ENCODE measurements at places on chromosomes 12 and 14.

DNA sequence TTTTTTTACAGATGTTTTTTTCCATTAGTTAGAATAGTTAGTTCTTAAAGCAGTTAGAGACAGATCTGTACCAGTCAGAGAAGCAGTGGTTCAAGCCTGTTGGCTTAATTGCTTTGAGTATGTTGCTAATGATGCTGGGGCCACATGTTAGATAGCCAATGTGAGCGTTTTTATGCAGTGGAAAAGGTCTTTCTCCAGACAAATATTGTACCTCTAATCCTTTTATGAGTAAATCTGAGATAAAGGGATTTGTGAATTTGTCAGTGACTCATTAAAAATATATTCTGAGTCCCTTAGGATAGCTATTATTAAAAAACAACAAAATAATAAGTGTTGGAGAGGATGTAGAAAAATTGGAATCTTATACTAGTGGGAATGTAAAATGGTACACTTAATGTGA, 154.2 kb downstream of the MSRB3 start:
- DNase-seq: no peak

DNA sequence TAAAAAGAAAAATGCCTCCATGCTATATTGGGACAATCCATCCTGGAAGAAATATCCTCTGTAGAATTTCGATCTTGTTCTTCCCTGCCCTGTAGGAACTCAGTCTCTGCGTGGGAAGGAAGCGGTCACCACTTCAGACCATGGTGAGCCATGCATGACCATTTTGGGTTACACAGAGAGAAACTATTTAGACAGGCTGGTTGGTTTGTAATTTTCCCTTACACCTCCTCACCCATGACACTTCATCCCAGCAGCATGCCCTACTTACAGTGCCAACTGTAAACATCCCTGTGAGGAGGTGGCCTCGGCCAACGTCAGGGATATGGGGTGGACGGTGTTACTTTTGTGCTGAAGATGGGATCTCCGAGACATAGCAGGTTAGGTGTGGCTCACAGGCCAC, 121.4 kb downstream of the SMOC1 start:
- no peak for DNase-seq

GRCh38 chr12:7797698-7798398, 8.6 kb downstream of the NANOG start:
- DNase-seq: no peak

DNA sequence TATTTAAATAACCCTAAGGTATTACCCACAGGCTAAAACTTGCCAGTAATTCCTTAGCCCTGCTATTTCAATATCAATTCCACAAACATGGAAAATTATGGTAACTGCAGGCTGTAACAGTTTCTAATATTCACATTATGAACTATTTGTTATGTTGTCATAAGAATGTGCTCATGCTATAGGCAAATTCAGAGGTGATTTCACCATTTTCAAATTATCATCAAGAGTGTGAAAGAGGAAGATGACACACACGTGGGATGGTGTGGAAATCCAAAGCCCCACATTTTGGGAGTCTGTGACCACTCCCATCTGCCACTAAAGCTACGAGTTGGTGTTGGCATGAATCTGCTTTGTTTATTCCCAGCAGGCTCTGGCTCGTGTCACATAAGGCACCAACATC, 5.9 kb upstream of the MYO1A start:
- no peak for DNase-seq

DNA sequence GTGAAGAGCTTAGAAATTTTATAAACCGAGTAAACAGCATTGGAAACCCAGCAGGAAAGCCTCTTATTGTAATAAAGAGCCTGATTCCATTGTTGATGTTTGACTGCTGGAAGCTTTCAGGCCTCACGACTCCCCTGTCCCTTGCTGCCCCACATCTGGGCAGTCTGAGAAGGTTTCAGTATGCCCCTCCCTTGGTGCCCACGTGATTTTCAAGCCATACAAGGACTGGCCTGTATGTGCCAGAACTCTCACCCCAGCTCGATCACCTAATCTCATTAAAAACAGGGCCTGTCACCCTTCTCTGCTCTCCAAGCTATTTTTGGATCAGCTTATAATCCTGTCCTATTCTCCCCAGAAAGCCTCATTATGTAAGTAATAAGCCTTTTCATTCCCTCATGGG, 7.5 kb upstream of the PYROXD1 start:
- no peak for DNase-seq

GRCh38 chr14:34715127-34715863, 902 bp upstream of the CFL2 start:
- no peak for DNase-seq

- no peak for DNase-seq
These were observed 173.3 kb downstream of the PPM1H start for GRCh38 chr12:62761658-62762057.

DNA sequence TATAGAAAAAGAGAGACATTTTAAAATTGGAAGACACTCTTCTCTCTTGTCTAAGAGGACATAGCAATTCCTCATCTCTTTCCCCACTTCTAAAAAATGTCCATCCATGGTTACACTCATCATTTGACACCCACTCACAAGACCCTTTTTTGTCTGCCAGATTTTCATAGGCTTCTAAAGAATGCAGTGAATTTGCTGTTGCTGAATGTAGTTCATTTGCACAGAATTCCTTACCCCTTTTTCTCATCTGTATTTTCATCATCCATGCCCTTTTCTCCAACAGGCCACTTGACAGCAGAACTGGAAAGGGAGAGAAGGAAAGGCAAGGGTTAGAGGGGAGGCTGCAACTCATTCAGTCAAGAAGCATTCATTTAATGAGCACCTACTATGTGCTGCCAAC, 128.0 kb downstream of the NUAK1 start:
- DNase-seq: no peak

Measured in dermis blood vessel endothelial cell (primary cell).